Pulmonary artery endothelial cell (primary cell): ENCODE measurements at places on chromosomes 1 and 21. TPM values are rescaled to one million over a fixed set of nuclear protein-coding genes. Genes with fewer than 3 reads are reported as not detected.

CA14 gene
- total RNA-seq = not detected in 2 replicates

KRTAP13-2 gene
- not detected in 2 replicates for total RNA-seq

PRSS38 gene
- not detected in 2 replicates for total RNA-seq

COX20 gene
- total RNA-seq = 11.3 and 19.8 TPM in 2 replicates

ERVH48-1 gene
- not detected in 2 replicates for total RNA-seq

PRR9 gene
- total RNA-seq = not detected in 2 replicates

OR2AK2 gene
- not detected in 2 replicates for total RNA-seq

HPDL gene
- total RNA-seq = 4.7 and 7.2 TPM in 2 replicates

IFFO2 gene
- 23.7 and 24.5 TPM in 2 replicates for total RNA-seq

LRRC39 gene
- 0.20 TPM in 1 of 2 replicates, not detected in the other for total RNA-seq

KCNQ4 gene
- 0.04 TPM in 1 of 2 replicates, not detected in the other for total RNA-seq

RGS7 gene
- 0.21 and 0.40 TPM in 2 replicates for total RNA-seq

AADACL3 gene
- not detected in 2 replicates for total RNA-seq

RPE65 gene
- not detected in 2 replicates for total RNA-seq

AUNIP gene
- total RNA-seq = 5.1 and 5.8 TPM in 2 replicates
